OCI-LY7 (cell line): ENCODE measurements at places on chromosomes 12 and 14.

- no peak for DNase-seq
These were observed 96.6 kb upstream of the NEDD1 start for GRCh38 chr12:96810477-96810876.

DNA sequence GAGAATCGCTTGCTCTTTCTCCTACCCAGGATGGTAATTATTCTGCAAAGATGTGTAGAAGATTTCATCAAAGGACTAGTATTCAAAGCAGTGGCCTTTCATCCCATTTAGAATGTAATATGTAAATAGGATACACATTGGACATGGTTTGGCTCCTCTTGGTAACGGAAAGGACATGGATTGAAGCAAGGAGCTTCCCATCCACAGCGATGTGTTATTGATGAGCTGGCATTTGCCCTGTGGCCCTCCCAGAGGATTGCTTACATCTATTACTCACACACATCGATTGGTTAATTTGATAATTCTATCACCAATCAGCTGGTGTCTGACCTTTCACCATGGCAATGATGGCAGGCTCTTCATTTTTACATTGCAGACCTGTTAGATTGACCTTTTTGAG, 458.4 kb downstream of the EGLN3 start:
- DNase-seq: no peak

GRCh38 chr12:90836689-90837088, 118.3 kb downstream of the CCER1 start:
- no peak for DNase-seq

DNA sequence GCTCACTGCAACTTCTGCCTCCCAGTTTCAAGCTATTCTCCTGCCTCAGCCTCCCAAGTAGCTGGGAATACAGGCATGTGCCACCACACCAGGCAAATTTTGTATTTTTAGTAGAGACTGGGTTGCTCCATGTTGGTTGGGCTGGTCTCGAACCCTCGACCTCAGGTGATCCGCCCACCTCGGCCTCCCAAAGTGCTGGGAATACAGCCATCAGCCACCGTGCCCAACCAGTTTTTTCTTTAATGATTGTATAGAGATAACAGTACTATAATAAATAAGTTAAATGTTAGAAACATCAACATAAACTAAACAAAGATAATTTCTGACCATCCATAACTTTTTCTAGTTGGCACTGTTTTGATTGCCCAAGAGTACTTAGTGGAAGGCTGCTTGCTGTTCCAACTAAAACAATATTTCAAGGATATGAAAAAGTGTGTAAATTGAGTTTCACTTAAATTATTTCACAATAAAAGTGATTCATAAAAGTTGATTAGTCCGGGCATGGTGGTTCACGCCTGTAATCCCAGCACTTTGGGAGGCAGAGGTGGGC, 5.6 kb downstream of the GON7 start:
- DNase-seq: no peak

GRCh38 chr12:104578453-104578852, 121.7 kb downstream of the CHST11 start:
- no peak for DNase-seq

DNA sequence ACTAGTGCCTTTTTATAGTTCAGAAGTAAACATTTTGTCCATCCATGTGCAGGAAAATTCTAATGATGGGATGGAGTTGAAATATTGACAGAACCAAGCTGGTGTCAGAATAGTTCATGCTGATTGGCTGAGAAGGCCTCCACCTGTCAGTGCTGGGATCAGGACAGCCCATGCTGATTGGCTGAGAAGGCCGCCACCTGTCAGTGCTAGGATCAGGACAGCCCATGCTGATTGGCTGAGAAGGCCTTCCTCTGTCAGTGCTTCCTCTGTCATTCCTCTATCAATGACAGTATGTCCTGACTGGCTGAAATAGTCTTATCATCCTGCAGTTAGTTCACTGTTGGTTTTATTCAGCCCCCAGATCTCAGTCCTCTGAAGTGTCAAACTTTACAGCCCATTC, 95.7 kb downstream of the PPP2R5C start:
- no peak for DNase-seq

DNA sequence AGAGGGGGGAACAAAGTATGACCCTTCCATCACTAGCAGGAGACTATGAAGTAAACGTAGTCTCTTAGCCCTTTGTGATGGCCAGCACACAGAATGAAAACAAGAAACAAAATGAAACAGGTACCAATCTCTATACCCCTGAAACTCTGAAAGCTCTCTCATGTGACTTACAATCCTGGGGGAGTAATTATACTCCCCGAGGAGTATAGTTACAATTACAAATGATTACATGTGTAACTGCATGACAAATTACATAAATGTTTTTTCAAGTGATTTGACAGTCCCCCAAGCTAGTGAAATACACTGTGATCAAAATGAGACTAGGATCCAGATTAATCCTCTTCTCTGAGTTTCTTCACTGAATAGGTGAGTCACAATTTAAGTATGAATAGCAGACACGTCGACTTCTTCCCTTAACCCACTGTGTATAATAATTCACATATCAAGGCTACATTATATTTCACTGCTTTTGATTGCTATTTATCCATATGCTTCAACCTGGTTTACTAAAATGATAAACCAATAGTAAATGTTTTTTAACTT, 74.0 kb downstream of the SPTSSA start:
- DNase-seq: no peak

DNA sequence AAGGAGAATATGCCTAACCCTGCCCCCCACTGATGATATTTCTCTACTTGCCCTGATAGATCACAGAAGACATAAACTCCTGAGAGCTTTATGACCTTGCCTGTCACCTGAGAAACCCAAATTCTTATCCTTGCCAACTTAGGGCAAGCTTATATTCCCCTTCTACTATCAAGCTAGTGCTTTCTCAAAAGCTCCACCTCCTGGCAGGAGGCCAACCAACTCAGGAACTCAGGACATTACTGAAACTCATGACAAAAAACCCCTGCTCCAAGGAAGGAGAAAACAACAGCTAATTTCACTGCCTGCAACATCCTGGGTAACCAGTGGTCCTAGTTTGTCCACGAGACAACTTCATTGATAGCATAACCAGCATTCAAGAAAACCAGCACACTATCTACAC, 60.9 kb upstream of the FSCB start:
- DNase-seq: no peak

- no peak for DNase-seq
These were observed 56.2 kb downstream of the NTF3 start for GRCh38 chr12:5487948-5488625.

- no peak for DNase-seq
These were observed 36.3 kb downstream of the RPS29 start for GRCh38 chr14:49549881-49550280.

DNA sequence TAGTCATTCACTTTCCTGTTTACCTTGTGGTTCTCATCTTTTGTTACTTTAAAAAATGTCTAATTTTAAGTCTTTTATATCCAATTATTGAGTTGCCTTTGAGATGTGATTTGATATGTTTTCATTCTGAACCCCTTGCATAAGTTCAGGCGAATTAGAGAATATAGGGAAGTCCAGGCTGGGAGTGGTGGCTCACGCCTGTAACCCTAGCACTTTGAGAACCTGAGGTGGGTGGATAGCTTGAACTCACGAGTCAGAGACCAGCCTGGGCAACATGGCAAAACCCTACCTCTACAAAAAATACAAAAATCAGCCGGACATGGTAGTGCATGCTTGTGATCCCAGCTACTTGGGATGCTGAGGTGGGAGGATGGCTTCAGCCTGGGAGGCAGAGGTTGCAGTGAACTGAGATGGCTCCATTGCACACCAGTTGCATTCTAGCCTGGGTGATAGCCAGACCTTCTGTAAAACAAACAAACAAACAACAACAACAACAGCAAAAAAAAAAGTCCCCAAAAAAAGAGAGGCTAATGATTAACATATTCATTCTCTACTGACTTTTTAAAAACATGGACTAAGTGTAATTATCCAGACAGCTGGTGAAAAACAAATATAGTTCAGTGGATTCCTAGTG, 451.1 kb upstream of the RGS6 start:
- no peak for DNase-seq

DNA sequence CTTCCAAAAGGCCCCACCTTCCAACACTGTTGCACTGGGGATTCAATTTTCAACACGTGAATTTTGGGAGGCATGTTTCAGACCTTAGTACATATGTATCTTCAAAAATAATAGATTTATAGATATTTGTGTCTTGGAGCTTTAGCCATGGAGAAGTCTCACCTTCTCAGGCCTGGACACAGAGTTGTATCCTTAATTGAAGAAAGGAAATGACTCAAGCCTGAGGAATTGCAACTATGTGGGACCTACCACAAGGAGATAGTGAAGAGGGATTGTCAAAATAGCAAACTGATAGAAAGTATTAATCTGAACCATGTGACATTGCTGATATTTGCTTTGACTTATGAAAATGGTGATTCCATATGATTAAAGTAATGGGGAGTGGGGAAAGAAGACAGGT, 89.8 kb downstream of the ACSS3 start:
- DNase-seq: no peak

DNA sequence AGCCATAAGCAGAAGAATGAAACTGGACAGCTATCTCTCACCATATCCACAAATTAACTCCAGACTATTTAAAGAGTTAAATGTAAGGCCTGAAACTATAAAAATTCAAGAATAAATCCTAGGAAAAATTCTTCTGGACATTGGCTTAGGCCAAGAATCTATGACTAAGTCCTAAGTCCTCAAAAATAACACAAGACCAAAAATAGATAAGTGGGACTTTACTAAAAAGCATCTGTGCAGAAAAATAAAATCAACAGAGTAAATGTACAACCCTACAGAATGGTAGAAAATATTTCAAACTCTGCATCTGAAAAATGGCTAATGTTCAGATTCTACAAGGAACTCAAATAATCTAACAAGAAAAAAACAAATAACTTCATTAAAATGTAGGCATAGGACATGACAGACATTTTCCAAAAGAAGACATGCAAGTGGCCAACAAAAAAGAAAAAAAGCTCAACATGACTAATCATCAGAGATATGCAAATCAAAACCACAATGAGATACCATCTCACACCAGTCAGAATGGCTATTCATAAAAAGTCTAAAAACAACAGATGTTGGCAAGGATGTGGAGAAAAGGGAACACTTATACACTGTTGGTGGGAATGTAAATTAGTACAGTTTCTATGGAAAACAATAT, 61.0 kb upstream of the PPFIA2 start:
- no peak for DNase-seq

DNA sequence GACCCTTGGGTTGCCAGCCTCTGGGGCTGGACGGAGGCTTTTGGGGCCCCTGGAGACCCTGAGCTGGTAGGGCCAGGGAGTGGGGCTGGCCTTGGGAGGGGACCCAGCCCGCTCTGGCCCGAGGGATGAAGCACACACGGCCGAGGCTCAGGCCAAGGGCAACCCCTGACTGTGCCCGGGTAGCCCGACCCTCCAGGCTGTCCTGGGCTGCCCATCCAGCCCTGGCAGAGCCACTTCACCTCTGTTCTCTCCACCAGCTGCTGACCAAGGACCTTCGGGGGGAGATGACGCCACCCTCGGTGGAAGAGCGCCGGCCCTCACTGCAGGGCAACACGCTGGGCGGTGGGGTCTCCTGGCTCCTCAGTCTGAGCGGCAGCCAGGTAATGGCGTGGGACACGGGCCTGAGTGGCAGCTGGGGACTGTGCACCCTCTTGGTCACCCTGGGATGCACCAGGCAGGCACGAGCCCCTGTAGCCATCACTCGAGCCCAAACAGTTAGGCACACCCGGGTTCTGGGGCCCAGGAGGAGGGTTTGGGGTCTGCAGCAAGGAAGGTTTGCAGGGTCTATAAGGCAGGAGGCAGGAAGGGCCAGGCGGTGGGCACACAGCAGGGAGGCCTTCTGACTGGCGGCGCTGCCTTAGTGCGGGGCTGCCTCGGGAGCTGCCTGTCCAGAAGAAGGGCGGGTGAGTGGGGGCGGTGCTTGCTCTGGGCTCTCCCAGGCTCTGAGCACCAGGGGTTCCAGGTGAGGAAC, 19.7 kb downstream of the ASPG start:
- DNase-seq: no peak

DNA sequence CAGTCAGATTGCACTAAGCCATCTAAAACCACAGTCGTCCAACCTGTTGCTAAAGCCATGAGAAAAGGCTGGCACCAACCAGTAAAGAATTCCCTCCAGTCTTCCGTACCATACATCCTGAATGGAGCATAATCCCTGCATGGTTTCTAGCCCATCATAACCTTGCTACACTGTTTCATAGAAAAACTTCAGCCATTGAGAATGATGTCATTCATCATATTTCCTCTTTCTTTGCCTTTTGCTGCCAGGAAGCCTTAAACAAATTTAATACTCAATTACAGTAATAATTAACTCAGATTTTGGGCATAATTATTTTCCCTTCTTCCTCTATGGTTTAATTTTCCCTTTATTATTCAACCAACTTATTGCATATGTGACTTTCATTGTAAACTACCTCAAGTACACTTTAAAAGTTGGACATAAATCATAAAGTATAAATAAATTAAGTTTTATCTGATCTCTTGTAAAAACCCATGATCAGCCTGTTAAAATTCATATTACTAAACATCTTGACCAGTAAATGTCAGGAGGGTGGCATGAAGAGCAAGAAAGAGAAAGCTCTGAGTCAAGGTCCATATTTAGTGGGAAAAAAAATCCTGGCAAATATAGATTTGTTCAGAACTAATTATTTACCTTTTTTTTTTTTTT, 264.7 kb downstream of the ZFP36L1 start:
- no peak for DNase-seq

GRCh38 chr12:2627835-2628191, 167.0 kb upstream of the FKBP4 start:
- DNase-seq: no peak

GRCh38 chr14:33493266-33493665, 457.6 kb downstream of the EGLN3 start:
- no peak for DNase-seq

GRCh38 chr12:101323255-101323654, 43.4 kb downstream of the UTP20 start:
- no peak for DNase-seq

- DNase-seq: no peak
These were observed 10.8 kb downstream of the KCTD10 start for GRCh38 chr12:109466305-109466704.

- no peak for DNase-seq
These were observed 39.8 kb downstream of the BAZ1A start for GRCh38 chr14:34835312-34835711.

- no peak for DNase-seq
These were observed 168.5 kb downstream of the FOXN3 start for GRCh38 chr14:89248411-89249064.

- no peak for DNase-seq
These were observed 8.9 kb upstream of the AMN start for GRCh38 chr14:102913341-102914211.

- no peak for DNase-seq
These were observed 765 bp downstream of the SCYL2 start for GRCh38 chr12:100267603-100268281.

GRCh38 chr12:57954768-57955167, 13.4 kb downstream of the ATP23 start:
- DNase-seq: no peak

GRCh38 chr12:42091769-42092168, 52.9 kb downstream of the GXYLT1 start:
- DNase-seq: no peak

DNA sequence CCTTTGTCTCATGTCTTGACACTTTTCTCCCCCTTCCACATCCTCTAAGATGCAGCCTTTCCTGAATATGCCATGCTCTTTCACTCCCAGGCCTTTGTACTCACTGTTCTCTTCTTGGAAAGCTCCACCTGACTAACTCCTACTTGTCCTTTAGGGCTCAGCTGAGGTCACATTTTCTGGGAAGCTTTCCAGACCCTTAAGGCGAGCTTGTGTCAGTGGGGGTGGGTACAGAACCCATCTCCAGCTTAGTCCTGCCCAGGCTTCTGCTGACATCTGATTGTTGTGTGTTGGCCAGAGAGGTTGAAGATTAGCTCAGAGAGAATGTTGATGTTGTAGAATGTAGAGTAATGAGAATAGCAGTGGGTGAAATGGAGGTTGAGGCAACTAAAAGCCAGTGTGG, 2.9 kb upstream of the TSFM start:
- DNase-seq: no peak
